AG09319 (cell line): ENCODE measurements at places on chromosomes 1 and 21.

DNA sequence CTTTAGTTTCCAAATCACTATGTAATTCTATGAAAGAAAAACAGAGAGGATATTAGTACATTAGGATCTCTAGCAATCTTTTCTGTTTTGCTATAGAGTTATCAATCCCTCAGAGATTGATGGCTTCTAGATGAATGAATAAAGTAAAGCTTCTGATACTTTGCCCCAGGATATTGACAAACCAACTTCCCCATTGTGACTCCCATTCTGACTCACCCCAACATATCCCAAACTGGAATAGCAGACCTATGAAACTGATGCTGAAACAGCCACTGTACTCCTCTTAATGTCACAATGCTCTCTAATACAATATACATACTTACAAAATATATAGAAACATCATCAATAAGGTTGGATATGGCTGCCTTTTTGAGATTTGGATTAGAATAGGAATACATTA lies 442.1 kb upstream of the NR5A2 start:
- DNase-seq = no peak

- DNase-seq = no peak
Measured at GRCh38 chr1:161849518-161849917, 83.4 kb downstream of the ATF6 start.

- DNase-seq = no peak
Measured at GRCh38 chr1:200279810-200280411, 129.9 kb downstream of the ZNF281 start.

DNA sequence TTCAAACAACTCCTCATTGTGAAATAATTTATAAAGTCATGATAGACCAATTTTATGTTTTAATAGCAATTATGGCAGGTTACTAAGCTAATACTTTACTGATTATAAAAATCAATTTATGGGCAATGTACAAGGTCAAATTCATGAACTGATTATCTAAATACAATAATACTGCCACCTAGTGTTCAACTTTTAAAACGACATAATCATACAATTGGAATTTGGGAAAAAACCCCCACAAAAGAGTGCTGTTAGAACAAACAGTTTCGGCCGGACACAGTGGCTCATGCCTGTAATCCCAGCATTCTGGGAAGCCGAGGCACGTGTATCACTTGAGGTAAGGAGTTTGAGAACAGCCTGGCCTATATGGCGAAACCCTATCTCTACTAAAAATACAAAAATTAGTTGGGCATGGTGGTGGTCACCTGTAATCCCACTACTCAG lies 14.0 kb downstream of the GTF2B start:
- DNase-seq = no peak

- DNase-seq = no peak
Measured at GRCh38 chr1:46431695-46432094, 37.6 kb downstream of the FAAH start.

GRCh38 chr1:165397944-165398343 lies 41.4 kb upstream of the LMX1A start:
- DNase-seq = peak; percentile 45

DNA sequence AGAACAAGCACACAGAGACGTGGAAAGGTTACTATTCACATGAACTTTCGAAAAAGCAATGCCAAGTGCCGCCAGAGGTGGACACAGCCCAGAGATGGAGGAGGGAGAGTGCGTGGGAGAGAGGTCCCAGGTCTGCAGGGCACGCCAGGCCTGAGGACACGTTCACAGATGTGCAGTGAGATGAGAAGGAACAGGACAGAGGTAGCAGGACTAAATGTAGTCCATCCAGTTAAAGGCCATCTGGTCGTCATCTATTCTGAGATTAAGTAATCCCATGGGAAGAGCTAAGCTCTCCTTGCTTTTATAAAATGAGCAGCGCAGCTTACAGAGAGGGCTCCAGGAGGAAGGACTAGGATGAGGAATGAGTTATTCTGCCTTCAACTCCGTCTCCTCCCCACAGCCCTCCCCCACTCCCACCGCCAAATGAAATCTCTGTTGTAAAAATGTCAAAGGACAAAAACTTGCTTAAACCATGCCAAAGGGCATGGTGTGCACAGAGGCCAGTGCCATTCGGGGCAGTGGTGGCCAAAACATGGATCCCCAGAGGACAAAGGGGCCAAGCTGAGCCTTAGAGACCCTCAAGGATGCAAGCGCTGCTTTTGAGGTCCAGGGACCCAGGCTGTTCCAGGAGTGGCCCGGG lies 85.4 kb upstream of the SLC25A33 start:
- DNase-seq = no peak

DNA sequence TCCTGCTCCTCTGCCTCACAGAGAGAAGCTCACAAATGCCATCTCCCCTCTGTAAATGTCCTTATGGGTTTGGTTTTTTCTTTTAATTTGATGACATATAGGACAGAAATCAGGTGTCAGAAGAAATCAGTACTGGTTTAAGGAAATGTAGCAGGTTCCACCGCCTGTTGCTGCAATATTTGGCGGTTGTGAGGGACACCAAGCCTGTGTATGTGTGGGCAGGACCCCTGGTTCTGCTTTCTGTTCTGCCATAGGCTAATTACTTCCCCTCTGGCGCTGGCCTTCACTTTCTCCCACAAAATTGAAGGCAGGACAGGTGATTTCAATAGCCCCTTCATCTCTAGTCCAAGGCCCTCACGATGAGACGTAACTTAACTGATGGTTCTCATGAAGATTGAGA lies 69.2 kb downstream of the PRDM2 start:
- no peak for DNase-seq

DNA sequence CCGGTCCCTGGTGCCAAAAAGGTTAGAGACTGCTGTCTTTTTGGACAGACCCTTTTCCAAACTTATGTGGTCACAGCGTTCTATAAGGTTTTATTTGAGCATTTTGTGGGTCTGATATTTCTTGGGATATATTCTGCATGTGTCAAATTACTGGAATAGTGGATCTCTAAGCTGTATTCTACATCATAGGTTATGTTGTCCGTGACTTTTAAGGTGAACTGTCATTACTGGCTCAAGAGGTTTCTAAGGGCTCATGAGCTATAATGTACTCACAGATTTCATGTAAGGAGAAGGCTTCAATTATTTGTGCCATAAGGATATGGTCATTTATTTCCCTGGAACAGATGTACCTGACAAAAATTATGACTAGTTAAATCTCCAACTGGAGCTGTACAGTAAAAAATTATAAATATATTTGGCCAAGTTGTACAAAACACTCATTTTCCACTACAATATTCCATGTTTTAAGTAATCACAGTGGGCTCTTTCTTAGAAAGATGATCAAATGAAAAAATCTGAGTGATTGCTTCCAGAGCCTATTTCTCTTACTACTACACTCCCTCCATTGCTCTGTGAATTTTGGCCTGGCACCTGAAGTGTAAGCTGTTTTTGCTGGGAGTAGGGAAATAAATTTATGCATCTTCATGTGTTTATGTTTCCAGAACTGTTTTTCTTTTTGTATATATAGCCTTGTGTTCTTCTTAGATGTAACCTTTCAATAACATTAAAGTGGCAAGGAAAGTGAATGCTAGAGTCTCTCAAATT lies 538.1 kb upstream of the ZRANB2 start:
- DNase-seq = no peak

DNA sequence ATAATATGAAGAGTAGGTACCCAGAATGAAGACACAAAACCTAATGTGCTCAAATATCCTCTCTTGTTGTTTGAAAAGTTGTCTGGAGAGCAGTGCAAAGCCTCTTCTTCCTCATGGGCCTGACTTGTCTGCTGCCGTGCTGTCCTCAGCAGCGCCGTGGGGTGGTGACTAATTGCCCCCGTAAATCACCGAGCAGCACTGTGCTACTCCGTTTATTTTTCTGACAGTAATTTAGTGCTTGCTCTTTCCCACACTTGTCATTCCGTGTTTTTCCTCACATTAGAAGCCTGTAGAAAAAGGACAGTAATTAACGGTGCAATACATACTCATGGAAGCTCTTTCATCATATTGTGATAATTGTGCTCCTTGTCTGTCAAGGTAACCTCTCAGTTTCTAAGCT lies 114.8 kb upstream of the BARHL2 start:
- DNase-seq = no peak

GRCh38 chr1:184567637-184568036 lies 180.8 kb downstream of the C1orf21 start:
- no peak for DNase-seq

GRCh38 chr1:156726549-156727226 lies 1.6 kb upstream of the METTL25B start:
- DNase-seq = no peak

DNA sequence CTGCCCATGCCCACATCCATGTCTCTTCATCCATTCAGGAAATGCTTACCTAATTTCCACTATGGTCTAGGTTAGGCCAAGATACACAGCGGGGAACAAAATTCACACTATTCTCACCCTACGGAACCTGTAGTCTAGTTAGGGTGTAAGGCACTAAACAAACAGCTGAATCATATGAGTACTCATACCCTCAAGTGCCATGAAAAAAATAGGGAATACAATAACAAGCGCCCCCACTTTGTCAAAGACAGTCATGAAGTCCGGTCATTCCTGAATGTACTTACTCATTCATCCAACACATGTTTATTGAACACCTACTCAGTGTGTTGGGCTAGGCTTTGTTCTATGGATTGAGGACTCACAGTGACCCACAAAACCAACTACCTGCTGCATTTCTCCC lies 6.2 kb upstream of the FYB2 start:
- no peak for DNase-seq

DNA sequence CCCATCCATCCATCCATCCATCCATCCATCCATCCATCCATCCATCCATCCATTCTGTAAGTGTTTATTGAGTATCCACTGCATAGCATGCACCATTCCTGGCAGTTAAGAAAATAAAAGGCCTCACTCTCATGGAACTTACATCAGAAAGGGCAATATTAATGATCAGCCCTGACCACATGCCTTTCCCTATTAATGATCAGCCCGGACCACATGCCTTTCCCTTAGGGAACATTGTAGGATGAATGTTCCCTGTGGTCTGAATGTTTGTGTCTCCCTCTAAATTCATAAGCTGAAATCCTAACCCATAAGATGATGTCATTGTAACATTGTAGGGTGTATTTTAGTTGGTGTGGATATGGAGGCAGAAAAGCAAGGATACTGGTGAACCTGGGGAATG lies 365.8 kb downstream of the KIF26B start:
- DNase-seq = no peak

DNA sequence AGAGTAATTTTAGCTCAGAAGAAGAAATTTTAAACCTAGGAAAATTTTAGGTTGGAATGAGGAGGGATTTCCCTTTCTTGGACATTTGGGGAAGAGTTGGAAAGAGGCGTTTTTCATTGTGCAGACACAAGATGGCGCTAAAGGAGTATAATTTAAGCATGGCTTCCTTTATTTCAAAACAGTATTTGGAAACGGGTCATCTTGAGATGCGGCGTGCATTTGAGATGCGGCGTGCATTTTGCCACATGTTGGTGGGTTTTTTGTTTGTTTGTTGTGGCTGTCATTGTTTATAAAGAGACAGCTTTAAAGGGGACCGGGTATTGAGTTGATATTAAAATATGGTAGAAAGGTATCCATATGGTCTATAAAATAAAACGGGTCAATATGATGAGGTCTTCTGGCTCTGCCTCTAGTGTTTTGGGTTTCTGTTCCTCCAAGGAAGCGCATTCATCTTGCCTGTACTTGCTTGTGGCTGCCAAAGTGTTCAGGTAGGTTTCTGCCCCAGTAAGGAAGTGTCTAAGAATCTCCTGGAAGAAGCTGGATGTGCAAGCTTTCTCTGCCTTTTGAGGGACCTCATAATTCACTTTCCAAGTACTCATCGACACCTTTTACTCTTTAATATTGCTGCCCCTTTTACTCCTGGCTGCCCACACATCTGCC lies 210.3 kb downstream of the SLC35F3 start:
- peak; percentile 15 for DNase-seq

- DNase-seq = no peak
Measured at GRCh38 chr1:9388335-9389180, 95.9 kb downstream of the SPSB1 start.

GRCh38 chr1:200242110-200243041 lies 167.5 kb downstream of the ZNF281 start:
- no peak for DNase-seq

DNA sequence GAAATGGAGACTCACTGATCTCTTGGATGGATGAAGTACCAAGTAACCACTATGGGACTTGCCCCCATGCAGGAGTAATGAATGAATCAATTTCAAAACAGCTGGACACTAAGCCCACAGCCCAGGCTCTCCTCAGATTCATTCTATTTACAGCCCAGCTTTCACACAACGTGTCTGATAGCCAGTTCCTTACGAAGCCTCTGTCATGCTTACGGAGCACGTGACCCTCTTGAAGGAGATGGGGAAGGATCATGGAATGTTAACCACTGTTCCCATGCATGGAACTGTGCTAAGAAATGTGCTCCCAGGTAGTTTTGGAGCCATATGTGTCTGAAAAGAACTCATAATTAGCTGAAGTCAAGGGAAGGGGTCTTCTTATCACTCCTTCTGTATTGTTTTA lies 124.1 kb downstream of the KIF26B start:
- no peak for DNase-seq

- DNase-seq = no peak
Measured at GRCh38 chr21:40461008-40461407, 385.9 kb downstream of the DSCAM start.

DNA sequence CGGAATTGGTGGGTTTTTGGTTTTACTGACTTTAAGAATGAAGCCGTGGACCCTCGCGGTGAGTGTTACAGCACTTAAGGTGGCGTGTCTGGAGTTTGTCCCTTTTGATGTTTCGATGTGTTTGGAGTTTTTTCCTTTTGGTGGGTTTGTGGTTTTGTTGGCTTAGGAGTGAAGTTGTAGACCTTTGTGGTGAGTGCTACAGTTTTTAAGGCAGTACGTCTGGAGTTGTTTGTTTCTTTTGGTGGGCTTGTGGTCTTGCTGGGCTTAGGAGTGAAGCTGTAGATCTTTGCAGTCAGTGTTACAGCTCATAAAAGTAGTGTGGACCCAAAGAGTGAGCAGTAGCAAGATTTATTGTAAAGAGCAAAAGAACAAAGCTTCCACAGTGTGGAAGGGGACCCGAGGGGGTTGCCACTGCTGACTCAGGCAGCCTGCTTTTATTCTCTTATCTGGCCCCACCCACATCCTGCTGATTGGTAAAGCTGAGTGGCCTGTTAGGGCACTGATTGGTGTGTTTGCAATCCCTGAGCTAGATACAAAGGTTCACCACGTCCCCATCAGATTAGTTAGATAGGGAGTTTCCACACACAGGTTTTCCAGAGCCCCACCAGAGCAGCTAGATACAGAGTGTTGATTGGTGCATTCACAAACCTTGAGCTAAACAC lies 20.9 kb downstream of the HENMT1 start:
- DNase-seq = no peak

- DNase-seq = no peak
Measured at GRCh38 chr21:26546446-26547097, 26.5 kb downstream of the CYYR1 start.

- no peak for DNase-seq
Measured at GRCh38 chr21:43297989-43298388, 128.9 kb downstream of the SIK1 start.

GRCh38 chr1:4796161-4797015 lies 142.0 kb downstream of the AJAP1 start:
- DNase-seq = no peak

GRCh38 chr1:16302709-16303627 lies 49.3 kb downstream of the FBXO42 start:
- DNase-seq = no peak

GRCh38 chr1:63693944-63694571 lies 79.8 kb upstream of the ROR1 start:
- DNase-seq = no peak

GRCh38 chr1:160863061-160863773 lies 530 bp upstream of the CD244 start:
- no peak for DNase-seq
